ENCODE measurements at places on chromosomes 4 and X. TPM values are rescaled to one million over a fixed set of nuclear protein-coding genes. Genes with fewer than 3 reads are reported as not detected.

DNA sequence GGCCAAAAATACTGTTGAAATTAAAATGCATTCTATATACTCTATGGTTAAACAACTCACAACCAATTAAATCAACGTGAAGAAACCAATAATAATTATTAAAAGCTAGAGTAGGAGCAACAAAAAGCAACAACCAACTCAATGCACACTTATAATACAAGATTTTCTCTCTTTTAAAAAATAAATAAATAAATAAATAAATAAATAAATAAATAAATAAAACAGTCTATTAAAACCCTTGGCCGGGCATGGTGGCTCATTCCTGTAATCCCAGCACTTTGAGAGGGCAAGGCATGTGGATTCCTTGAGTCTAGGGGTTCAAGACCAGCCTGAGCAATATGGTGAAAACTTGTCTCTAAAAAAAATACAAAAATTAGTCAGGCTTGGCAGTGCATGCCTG lies 62.7 kb downstream of the ENOX2 start:
- DNase-seq = no peak

GRCh38 chr4:185728893-185729292 lies 83.1 kb downstream of the SORBS2 start:
- no peak for DNase-seq

DNA sequence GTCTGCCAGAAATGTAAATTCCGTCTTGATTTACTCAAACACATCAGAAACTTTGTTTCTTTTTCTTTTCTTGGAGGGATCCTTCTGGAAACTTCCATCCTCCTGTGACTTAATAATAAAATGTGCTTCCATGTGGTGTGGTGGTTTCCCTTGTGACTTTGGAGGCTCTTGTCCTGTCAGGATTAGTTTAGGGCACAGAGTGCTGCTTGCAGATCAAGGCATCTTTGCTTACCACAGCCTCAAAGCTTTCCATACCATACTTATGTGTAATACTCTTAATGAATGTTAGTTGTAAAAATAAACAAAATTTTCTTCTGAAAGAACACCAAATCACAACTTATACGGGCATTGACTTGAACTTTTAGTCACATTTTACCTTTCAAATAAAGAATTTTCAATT lies 27.4 kb downstream of the GBA3 start:
- DNase-seq = no peak

DNA sequence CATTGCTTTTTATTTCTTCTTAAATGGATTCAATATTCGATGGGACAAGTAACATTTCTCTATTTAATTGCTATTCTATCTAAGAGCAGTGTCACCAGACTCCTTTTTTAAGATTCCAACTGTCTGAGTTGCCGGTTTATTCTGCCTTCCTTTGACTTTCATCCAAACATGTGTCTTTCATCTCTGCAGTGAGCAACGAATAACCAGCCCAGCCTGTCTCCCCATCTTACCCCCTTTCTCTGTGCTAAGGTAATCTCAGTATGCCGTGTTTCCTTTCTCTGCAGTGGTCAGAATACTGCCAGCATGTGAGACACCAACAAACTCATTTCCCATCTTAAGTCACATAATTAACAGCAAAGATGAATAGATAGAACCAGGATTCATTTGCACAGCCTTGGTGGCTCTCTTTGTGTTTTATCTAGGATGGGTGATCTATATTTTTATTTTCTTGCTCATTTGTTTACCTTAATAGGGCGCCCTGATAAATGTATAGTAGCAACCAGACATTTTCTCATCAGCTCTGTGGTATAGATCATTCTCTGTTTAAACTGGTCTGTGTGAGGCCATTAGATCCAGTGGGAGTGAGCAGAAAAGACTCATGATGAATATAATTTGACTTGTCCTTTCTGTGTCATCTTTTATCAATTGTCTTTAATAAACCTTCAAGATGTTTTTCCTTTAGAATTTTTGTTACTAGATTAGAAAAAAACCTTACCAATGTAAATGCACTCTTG lies 394.8 kb upstream of the IGFBP7 start:
- DNase-seq = no peak

GRCh38 chrX:112784692-112785091 lies 55.9 kb downstream of the AMOT start:
- no peak for DNase-seq

GAGE12F gene
- total RNA-seq = not detected

RPS6KA6 gene
- total RNA-seq = 0.40 TPM
